ENCODE measurements at places on chromosomes 16 and 17. TPM values are rescaled to one million over a fixed set of nuclear protein-coding genes. Genes with fewer than 3 reads are reported as not detected.

Gene ATP6V0A1
- 107 TPM for total RNA-seq

DNA sequence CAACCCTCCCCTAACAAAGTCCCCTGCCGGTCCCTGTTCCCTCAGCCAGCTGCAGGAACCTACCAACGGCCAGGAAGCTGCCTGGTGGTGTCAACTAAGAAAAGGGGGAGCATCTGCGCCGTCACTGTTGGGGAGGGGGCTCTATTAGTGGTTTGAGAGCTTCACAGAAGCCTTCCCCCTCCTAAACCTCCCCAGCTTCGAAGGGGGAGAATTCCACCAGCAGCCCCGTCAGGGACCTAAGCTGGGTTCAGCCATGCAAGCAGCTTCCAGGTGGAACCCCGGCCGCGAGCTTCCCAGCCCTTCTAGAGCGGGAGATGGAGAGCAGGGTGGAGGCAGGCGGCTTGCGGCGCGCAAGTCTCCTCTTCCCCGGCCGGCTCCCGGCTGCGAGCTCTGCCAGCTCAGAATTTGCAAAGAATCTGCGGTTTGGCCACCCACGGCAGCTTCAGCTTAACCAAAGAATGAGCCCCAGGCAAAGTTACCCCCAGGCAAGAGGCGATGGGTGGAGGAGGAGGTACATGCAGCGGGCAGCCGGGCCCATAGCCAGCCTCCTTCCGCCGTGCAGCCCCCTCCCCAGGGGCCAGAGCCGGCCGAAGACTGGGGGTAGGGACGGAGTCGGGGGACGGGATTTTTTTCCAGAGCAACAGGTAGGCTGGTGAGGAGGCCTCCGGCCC, 33.7 kb downstream of the DDX19A start:
- peaks cover 23% of the 10 kb centered on the region for H3K4me1 ChIP-seq
- peak; percentile 63 for DNase-seq
- peak overlapping the region; percentile 73 for H3K4me3 ChIP-seq
- H3K27ac ChIP-seq: peak overlapping the region; percentile 85

GRCh38 chr17:640436-640835, 74.2 kb downstream of the VPS53 start:
- no peak for DNase-seq
- no peak overlapping the region for H3K27ac ChIP-seq
- no peaks in the 10 kb centered on the region for H3K27me3 ChIP-seq

- H3K27me3 ChIP-seq: no peaks in the 10 kb centered on the region
- no peak for DNase-seq
- peaks cover 69% of the 10 kb centered on the region for H3K4me1 ChIP-seq
- peak overlapping the region; percentile 56 for H3K27ac ChIP-seq
- H3K36me3 ChIP-seq: peaks cover 13% of the 10 kb centered on the region
Observed at GRCh38 chr16:81457326-81458133, 12.9 kb downstream of the CMIP start.

DNA sequence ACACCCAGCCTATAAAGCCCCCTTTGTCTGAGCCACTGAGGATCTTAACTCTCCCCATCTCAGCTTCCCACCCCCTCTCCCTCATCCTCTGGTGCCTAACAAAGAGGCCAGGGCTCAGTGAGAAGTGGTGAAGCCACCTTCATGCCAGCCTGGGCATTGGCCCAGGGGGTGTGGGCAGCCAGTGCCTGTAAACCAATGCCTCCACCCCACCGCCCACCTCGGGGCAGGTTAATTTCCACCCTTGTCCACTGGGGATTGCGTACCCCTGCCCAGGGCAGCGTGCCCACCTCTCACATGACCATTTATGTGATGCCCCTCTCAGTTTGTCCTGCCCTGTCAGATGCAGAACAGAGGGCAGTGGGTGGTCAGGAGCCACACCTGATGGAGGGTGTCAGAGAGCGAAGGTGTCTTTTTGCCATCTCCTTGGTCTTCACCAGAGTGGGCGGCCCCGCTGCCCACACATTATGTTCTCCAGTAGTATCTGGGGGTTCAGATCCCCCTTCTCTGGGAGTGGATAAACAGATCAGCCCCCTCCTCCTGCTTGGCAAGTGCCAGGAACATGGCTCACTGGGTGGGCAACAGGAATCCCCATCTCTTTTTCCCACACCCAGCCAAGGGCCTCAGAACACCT, 10.1 kb upstream of the ARHGAP23 start:
- H3K4me1 ChIP-seq: peaks cover 25% of the 10 kb centered on the region
- H3K27me3 ChIP-seq: peaks cover 61% of the 10 kb centered on the region
- H3K4me3 ChIP-seq: no peak overlapping the region
- DNase-seq: no peak
- H3K27ac ChIP-seq: no peak overlapping the region

DNA sequence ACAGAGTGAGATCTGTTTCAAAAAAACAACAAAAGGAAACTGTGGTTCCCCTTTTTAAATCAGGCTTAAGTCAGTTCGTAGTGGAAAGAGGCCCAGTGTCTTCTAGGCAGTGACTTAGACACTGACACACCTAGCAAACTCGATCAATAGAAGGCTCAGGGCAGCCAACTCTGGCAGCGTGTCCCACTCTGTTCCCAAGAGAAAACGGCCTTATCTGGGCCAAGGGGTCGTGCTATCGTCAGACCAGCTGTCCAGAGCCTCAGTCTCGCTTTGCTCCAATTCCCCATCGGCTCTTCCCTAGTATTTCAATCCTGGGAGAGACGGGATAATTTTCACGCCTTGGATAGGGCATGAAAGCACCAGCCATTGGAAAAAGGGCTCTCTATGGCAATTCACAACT, 72.9 kb downstream of the SLC5A11 start:
- H3K27me3 ChIP-seq: no peaks in the 10 kb centered on the region
- no peak overlapping the region for H3K4me3 ChIP-seq
- no peak for DNase-seq
- peaks cover 62% of the 10 kb centered on the region for H3K36me3 ChIP-seq
- H3K4me1 ChIP-seq: no peaks in the 10 kb centered on the region
- no peak overlapping the region for H3K27ac ChIP-seq

Measured in lower lobe of right lung (tissue), 2 donors.